ENCODE measurements at places on chromosomes 3 and 15. TPM values are rescaled to one million over a fixed set of nuclear protein-coding genes. Genes with fewer than 3 reads are reported as not detected.

- no peak for DNase-seq
- no peak overlapping the region for H3K4me3 ChIP-seq
- no peaks in the 10 kb centered on the region for H3K27me3 ChIP-seq
Observed at GRCh38 chr3:28745916-28746617, 397.4 kb upstream of the AZI2 start.

DNA sequence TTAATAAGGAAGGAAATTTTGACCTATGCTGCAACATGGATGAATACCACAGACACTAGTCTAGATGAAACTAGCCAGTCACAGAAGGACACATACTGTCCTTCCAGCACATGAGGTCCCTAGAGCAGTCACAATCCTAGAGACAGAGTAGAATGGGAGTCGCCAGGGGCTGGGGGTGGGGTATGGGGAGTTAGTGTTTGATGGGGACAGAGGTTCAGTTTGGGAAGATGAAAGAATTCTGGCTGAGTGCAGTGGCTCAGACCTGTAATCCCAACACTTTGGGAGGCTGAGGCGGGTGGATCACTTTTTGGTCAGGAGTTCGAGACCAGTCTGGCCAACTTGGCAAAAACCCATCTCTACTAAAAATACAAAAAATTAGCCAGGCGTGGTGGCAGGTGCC is 99.2 kb downstream of the TPRA1 start:
- no peaks in the 10 kb centered on the region for H3K36me3 ChIP-seq
- H3K27ac ChIP-seq, result no peak overlapping the region
- no peak overlapping the region for H3K4me3 ChIP-seq
- H3K4me1 ChIP-seq, result no peaks in the 10 kb centered on the region
- no peaks in the 10 kb centered on the region for H3K27me3 ChIP-seq

- no peaks in the 10 kb centered on the region for H3K36me3 ChIP-seq
- no peaks in the 10 kb centered on the region for H3K4me1 ChIP-seq
- H3K4me3 ChIP-seq, result no peak overlapping the region
- H3K27ac ChIP-seq, result no peak overlapping the region
- DNase-seq, result no peak
Observed at GRCh38 chr3:3618623-3619022, 180.6 kb upstream of the LRRN1 start.

- no peaks in the 10 kb centered on the region for H3K4me1 ChIP-seq
- no peak for DNase-seq
- H3K4me3 ChIP-seq, result no peak overlapping the region
- no peaks in the 10 kb centered on the region for H3K27me3 ChIP-seq
- no peak overlapping the region for H3K27ac ChIP-seq
Observed at GRCh38 chr15:57421551-57421950, 45.2 kb downstream of the CGNL1 start.

- DNase-seq, result no peak
- no peaks in the 10 kb centered on the region for H3K4me1 ChIP-seq
- no peak overlapping the region for H3K4me3 ChIP-seq
Observed at GRCh38 chr15:65881766-65882434, 12.6 kb downstream of the RAB11A start.

Gene HAPLN3
- total RNA-seq, result 1.1 TPM

Data from PC-3 (cell line).